Activated naive CD4-positive, alpha-beta T cell (primary cell): ENCODE measurements at places on chromosomes 5 and 9.

- no peak for DNase-seq
Observed at GRCh38 chr5:151295791-151296477, 7.6 kb downstream of the SLC36A3 start.

DNA sequence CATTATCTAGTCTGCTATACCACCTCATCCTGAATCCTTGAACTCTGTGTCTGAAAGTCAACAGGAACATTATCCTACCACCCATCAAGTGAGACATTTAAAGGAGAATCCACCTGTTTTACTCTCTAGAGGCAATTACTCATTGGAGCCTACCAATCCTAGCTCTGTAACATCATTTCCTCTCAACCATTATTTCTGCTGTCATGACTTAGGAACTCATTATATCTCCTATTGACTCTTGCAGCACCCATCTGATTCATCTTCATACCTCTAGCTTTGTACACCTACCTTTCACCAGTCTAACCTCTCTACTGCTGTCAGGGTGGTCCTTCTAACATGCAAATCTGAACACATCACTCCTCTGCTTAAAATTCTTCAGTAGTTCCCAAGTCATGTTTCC, 481.5 kb downstream of the NFIB start:
- DNase-seq = no peak

- DNase-seq = no peak
Observed at GRCh38 chr5:150505041-150505511, 2.9 kb upstream of the NDST1 start.

DNA sequence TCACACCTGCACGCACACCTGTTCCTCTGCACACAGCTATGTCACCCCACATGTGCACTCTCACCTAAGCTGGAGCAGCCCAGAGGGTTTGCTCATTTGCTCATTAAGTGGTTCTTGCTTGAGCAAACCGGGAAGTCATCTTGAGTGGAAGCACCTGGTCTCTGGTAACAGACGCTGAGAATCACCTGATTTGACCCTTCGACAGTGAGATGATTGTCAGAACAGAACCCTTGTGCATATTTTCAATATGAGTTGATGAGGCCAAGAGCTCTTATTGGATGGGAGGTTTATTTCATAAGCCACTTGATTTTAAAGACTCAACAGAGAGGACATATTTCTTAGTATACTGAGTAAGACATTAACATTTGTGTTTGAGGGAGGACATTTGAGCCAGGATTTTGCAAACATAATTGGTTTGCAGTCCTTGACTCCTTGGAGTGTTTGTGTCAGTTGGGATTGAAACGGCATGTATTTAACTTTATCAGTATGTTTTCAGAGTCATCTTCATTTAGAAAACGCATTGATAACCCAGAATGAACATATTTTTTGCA, 22.1 kb upstream of the LPCAT1 start:
- DNase-seq = no peak

DNA sequence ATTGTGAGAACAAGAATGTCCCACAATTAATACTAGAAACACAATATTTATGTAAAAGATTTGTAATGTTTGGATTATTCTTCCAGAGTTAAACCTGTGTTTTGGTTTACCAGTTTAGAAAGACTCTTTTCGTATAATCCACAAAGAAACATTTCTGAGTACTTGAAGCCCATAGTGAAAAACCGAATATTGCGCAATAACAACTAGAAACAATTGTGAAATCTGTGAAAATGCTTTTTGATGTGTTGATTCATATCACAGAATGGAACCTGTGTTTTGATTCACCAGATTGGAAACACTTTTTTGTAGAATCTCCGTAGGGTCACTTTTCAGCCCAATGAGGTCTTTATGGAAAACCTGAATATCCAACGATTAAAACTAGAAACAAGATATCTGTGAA, 386.2 kb downstream of the PRDM9 start:
- DNase-seq = no peak

DNA sequence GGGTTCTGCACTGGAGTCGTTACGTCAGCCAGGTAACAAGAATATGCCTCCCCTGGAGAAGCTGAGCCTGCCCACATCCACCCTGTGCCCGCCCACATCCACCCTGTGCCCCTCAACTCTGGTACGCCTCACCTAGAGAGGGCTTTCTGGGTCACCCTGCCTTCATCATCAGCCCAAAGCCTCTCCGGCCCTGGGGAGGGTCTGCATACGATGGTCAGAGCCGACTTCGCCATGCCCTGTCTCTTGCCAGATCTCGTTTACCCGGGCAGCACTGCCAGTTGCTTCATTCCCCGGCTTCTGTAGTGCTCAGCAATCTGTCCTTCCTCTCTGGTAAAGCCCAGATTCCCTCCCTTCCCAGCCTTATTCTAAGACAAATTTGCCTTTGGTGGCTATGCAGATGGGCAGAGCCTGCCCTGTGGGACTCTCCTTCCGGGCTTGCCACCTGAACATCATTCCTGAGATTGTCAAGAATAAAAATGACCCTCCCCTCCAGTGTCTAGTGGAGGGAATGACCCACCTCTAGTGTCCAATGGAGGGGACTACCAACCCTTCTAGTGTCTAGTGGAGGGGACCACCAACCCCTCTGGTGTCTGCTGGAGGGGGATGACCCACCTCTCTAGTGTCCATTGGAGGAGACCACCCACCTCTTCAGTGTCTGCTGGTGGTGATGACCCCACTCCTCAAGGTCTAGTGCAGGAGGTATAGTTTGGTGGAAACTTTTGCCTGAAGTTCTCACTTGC, 3.4 kb downstream of the PLEKHG4B start:
- DNase-seq = no peak

- no peak for DNase-seq
Observed at GRCh38 chr5:3818624-3819023, 223.0 kb downstream of the IRX1 start.

GRCh38 chr5:180441564-180442051, 52.6 kb upstream of the CNOT6 start:
- DNase-seq = no peak

- DNase-seq = no peak
Observed at GRCh38 chr5:15249152-15249551, 250.8 kb upstream of the FBXL7 start.

GRCh38 chr5:34021334-34021733, 13.5 kb upstream of the AMACR start:
- no peak for DNase-seq

- DNase-seq = no peak
Observed at GRCh38 chr9:127123064-127123890, 842 bp upstream of the ANGPTL2 start.

DNA sequence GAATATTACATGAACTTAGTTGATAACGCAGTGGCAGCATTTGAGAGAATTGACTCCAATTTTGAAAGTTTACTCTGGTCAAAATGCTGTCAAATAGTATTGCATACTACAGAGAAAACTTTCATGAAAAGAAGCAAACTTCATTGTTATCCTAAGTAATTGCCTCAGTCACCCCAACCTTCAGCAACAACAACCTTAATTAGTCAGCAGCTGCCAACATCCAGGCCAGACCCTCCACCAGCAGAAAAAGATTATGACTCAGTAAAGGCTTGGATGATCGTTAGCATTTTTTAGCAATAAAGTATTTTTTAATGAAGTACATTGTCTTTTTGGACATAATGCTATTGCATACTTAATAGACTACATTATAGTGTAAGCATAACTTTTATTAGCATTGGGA, 40.8 kb upstream of the SPDL1 start:
- no peak for DNase-seq

DNA sequence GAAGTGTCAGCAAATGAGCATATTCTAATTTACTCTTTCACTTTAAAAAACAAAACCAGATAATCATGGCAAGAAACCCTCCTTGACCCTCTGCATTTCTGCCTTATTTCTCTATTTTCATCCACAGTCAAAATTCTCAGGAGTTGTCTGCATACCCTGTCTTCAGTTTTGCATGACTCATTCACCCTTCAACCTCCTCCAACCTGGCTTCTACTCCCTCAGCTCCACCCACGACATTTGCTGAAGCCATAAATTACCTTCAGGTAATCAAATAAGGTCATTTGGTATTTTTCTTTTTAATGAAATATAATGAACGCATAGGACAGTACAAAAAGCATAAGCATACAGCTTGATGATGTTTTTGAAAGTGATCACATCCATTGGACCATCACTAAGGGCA, 27.8 kb upstream of the SH3GL2 start:
- no peak for DNase-seq

- no peak for DNase-seq
Observed at GRCh38 chr5:6849316-6850105, 136.3 kb downstream of the TENT4A start.

- DNase-seq = no peak
Observed at GRCh38 chr9:97980918-97981845, 2.0 kb upstream of the ANP32B start.

DNA sequence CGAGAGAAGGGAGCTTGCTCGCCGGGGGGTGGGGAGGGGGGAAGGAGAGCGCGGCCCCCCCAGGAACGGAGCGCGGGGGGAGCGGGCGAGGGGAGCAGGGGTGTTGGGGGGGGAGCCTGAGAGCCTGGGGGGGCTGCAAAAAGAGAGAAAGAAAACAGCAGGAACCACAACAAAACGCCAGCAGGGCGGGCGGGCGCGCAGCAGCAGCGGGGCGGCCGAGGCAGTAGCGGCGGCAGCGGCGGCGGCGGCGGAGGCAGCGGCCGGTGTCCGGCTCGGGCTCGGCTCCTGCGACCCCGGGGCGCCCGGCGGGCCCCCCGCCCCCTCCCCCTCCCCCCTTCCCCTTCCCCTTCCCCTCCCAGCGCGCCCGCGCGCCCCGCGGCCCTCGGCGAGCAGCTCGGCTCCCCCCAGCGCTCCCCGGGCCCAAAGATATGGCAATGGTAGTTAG, 1.6 kb downstream of the NR2F1 start:
- no peak for DNase-seq

DNA sequence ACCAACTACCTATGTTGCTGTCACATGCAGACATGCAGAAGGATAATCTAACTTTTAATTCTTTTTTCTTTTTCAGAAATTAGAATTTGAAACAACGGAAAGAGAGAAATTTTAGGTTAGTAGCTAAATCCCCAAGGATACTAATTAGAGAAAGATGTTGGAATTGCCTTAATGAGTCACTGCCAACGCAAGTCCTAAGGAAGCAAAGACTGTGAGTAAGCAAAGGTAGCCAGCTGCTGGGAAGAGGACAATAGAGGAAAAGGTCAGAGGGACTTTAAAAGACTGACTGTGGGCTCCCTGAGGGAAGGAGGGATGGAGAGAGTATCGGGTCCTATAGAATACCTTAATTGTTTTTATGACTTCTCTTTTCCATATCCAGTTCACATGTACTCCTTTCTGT, 461.9 kb upstream of the PAPPA start:
- no peak for DNase-seq

DNA sequence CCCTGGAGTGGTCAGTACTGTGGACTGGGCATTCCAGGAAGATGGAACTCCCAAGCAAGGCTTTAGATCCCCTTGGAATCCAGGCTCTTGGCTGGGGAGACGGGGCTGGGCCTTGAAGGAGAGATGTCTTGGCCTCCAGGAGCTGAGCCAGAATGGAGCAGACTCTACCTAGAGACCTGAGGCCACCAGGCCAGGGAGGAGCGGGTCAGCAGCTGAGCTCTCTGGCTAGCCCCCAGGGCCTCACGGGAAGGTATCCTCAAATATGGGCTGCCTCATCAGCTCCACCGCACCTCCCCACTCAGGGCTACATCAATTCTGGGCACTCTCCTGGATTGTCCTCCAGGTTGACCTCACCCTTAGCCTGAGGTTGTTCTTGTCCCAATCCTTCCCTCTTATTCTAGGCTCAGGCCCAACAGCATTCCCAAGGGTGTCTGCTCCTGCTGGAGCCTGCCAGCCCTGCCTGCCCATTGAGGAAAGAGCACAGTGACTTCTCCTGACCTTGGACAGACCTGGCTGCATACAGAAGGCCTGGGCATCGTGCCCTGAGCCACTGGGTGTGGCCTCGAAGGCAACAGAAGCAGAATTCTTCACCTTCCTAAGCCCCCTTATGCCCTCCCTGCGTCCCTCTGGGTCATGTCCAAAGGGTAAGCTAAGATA, 3.0 kb upstream of the PDLIM4 start:
- no peak for DNase-seq

- no peak for DNase-seq
Observed at GRCh38 chr5:142133330-142134206, 25.0 kb downstream of the NDFIP1 start.

- DNase-seq = no peak
Observed at GRCh38 chr9:95459178-95459577, 57.6 kb downstream of the PTCH1 start.

- DNase-seq = no peak
Observed at GRCh38 chr5:68217047-68217355, 1.4 kb downstream of the PIK3R1 start.

DNA sequence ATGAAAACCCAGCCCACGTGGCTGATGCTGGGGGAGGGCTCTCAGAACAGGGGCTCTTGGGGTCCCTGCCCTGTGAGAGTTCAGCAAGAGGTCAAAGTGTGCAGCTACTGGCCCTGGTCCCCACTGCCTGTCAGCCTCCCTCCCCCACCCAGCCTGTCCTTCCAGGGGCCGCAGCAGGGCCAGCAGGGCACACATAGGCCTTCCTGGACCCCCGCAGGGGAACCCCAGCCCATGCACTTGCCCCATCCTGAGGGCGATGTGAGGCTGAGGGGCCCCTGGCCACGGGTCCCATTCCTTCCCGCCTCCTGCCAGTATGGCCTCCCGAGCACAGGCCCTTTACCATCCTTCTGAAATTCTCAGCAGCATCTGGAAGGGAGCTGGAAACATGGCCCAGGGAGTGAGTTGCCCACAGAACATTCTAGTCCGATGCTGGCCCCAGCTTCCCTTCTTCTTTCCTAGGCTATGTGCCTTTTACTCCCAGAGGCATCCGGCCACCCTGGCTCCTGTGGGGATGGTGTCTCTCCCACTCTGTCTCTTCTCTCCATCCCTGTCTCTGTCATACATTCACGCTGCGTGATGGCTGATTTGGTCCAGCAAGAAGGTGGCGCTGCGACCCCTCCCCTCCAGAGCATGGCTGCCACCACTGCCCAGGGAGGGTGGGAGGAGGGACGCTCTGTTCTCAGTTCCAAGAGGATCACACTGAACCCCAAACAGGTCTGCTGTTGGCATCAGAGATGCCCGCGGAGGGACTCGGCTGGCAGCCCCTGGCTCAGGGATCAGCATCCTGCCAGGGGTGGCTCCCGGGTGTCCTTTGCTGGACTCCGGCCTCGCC, 19.6 kb downstream of the MRPL36 start:
- DNase-seq = no peak

DNA sequence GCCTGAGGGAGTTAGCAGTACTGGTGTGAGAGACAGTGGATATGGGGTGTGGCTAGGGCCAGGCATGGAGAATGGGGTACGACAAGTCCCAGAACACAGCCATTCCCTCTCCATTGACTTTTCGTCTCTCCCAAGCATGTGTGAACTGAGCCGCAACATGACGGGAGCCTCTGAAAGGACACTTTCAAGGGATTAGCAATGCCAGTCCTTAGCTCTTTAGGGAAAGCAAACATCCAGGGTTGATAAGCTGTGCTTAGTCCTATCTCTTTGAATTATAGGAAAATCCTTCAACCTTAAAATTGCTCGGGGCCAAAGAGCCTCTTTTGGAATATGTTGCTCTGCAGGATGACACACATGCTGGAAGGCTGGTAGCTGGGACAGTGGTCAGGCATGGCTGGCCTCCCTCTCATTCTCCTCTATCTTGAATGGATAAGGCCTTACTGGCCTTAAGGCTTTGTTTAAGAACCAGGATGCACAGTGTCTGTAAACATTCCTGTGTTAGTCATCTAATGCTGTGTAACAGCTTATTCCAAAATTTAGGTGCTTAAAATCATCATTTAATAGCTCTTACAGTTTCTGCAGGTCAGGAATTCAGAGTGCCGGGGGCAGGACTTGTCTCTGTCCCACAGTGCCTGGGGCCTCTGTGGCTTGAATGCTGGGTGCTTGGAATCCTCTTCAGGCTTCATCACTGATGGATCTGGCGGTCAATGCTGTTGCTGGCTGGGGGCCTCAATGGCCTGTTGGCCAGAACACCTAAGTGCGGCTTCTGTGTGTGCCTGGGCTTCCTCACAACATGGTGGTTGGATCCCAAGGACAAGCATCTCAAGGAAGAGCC, 95.3 kb downstream of the PTTG1 start:
- DNase-seq = no peak
